ENCODE measurements at places on chromosomes 16 and 17.
A peak's percentile ranks its signal among the peaks of the same experiment; 100 is the strongest.

DNA sequence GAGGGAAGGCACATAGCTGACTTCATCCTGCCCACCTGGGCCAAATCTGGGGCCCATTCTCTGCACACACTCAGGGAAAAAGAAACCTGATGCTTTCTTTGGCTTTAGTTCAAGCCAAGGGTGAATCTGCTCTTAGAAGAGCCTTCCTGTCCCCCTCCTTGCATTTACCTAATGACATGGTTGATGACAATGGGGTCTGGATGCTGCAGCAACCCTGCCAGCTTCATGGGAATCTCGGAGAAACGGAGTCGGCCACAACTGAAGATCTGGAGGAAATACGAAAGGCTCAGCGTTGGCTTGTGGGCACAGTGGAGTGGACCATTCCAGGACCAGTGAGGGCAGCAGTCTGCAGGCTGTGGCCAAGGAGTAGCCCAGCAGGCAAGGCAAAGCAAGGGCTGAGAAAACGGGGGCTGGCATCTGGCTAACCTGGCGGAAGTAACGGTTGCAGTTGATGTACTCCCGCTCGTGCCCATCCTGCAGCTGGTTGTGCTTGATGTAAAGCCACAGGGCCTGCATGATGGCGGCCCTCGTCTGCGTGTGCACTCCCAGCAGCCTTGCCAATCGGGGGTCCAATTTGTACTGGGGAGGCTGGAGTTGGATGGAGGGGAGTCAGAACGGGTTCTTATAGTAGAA, 6.4 kb upstream of the FTSJ3 start:
- no peak for DNase-seq

DNA sequence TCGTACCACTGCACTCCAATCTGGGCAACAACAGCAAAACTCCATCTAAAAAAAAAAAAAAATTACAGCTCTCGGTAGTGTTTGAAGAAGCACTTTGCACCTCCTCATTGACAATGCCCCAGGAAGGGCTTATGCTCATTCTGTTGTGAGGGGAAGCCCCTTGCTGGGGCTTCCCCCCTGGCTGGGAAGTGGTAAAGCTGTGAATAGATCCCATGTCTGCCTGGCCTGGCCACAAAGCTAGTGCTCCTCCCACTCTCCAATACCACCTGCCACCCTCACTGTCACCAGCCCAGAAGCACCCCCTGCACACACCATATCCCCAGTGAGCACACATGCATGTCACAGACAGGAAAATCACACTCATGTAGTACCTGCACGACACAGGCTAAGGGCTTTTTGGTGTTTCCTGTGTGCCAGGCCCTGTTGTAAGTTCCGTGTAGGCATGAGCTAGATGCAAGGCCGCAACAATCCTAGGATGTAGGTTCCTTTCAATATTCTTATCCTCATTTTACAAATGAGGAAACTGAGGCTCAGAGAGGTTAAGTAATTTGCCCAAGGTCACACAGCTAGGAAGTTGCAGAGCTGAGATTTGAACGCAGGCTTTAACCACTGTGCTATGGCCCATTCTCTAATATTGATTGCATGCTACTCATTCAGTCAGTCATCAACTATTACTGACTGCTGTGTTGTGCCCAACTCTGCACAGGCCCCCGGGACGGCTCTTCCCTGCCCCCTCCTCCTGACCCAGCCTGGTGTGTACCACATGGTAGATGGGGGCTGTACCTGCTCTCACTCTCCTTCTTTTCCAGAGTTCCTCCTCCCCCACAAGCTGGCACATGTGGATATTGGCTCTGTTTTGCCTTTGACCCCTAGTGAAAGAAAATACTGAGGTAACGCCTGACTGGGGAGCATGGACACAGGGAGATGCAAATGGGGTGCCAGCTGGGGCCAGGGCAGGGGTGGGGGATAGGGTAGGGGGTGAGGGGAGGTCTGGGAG, 11.9 kb upstream of the COL1A1 start:
- DNase-seq: peak; percentile 61

GRCh38 chr17:69909389-69909788, 165.6 kb upstream of the KCNJ16 start:
- no peak for DNase-seq

- no peak for DNase-seq
Measured at GRCh38 chr16:11972128-11972527, 4.4 kb upstream of the SNX29 start.

- no peak for DNase-seq
Measured at GRCh38 chr16:76897816-76898215, 293.2 kb upstream of the MON1B start.

DNA sequence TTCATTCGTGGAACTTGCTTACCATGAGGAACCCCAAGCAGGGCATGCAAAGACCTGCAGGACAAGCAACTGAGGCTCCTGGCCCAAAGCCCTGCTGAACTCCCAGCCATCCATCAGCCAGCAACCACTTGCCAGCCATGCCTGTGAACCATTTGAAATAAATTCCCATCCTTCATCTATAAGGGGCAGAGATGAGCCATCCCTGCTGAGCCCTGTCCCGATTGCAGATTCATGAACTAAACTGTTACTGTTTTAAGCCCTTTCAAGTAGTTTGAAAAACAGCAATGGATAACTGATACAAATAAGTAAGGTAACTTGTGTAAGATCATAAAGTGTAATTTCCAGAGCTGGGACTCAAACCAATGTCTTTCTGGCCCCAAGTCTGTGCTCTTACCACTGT, 114.4 kb upstream of the WSCD1 start:
- no peak for DNase-seq

DNA sequence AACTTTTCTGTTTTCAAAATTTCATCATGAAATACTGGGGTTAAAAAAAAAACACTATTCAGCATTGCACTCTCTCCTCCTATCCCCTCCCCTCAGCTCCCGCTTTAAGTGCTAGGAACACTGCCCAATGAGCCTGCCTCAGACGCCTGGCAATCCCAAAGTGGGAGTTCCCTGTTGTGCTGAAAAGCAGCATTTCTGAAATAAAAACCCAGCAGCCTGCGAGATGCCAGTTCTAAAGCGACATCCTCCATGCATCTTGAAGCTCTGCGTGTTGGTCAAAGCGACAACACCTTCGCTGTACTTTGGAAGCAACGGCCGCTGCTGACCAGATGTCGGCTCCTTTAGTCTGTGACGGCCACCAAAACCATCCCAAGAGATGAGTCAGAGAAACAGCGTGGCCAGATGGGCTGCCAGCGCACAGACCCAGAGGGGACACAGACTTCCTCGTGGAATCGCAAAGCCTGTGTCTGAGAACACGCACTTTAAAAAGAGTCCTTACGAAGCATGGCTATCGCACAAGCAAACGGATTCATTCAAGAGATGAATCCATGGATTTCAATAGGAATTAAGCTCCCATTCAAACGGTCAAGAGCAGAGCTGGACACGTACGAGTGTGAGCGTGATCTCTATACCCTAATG, 32.8 kb downstream of the FBXO31 start:
- no peak for DNase-seq
